Activated T-cell treated with anti-CD3 and anti-CD28 coated beads, Interleukin-2, amount 50 U/mL, for 24 hours (primary cell): ENCODE measurements at places on chromosomes 1 and 21.

GRCh38 chr1:244305776-244306341 lies 145.8 kb downstream of the ADSS2 start:
- no peaks in the 10 kb centered on the region for H3K36me3 ChIP-seq
- H3K4me1 ChIP-seq: no peaks in the 10 kb centered on the region
- no peak overlapping the region for H3K27ac ChIP-seq
- H3K27me3 ChIP-seq: no peaks in the 10 kb centered on the region
- no peak for DNase-seq
- no peak overlapping the region for H3K4me3 ChIP-seq

DNA sequence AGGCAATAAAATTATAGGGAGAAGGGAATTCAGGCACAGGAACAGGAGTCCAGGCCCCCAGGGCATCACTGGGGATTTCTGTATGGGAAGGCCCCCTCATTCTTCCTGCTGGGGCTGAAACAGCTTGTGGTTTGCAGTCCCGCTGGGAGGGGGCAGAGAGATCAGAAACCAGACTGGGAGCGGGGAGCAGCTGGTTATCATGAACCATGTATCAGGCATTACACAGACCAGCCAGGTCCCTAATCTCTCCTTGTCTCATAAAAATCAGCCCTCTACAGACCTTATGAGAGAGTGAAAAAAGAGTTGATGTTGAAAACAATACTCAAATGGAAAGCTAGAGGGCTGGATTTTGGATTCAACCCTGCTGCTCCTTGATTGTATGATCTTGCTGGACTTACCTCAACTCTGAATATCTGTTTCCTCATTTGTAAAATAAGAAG lies 93.4 kb upstream of the F3 start:
- H3K27ac ChIP-seq: no peak overlapping the region
- H3K36me3 ChIP-seq: no peaks in the 10 kb centered on the region
- H3K4me3 ChIP-seq: no peak overlapping the region
- no peaks in the 10 kb centered on the region for H3K4me1 ChIP-seq
- no peak for DNase-seq

- peaks cover 3% of the 10 kb centered on the region for H3K27me3 ChIP-seq
- peak overlapping the region; percentile 23 for H3K27ac ChIP-seq
- no peak overlapping the region for H3K4me3 ChIP-seq
- H3K36me3 ChIP-seq: no peaks in the 10 kb centered on the region
These were observed 20.8 kb downstream of the KCNJ15 start for GRCh38 chr21:38277501-38278131.

- H3K4me3 ChIP-seq: no peak overlapping the region
- no peaks in the 10 kb centered on the region for H3K36me3 ChIP-seq
These were observed 12.2 kb upstream of the CLSTN1 start for GRCh38 chr1:9835758-9836631.

DNA sequence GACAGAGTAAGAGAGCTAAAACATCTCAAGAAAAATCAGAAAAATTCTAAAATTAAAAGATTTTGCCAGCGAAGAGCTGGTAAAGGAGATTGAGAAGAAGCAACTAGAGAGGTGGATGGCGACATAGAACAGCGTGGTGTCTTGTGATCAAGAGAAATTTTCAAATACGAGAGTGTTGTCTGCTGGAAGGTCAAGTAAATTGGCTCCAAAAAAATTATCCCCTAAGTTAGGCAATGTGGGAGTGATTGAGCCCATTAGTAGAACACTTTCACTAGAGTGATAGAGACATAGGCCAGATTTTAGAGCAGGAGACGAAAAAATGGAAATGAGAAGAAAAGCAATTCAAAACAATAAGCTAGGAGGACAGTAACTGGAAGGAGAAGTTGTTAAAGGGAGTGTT lies 94.3 kb upstream of the MPC2 start:
- H3K4me3 ChIP-seq: no peak overlapping the region
- H3K4me1 ChIP-seq: no peaks in the 10 kb centered on the region
- no peak overlapping the region for H3K27ac ChIP-seq
- H3K27me3 ChIP-seq: no peaks in the 10 kb centered on the region

DNA sequence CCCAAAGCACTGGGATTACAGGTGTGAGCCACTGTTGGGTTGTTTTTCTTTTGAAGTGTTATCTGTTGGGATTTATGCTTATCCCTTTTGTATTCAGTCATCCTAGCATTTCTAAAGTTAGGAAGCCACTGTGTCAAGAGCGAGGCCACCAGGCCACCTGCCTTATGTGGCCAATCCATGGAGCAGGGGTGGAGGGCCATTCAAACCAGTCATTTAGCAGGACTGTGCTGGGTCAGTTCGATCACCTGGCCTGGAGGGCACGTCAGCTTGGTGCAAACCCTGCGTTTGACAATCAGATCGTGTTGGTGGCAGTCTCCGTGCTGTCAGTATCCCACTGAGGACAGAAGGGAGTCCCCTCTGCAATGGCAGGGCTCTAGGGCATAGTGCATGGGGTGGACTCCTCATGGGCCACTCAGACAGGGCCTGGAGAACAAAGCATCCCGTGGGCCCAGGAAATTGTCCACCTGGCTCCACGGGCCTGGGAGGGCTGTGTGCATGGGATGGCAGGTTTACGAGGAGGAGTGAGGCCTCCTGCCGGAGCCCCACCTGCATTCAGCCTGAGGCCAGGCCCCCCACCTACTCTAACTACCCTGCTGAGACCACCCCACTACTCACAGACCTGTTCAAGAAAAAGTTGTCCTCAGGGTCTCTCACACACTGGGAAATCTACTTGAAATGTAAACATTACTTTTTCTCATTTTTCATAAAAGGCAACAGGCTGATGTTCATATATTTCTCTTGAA lies 242.3 kb downstream of the SDCCAG8 start:
- no peak for DNase-seq
- H3K4me1 ChIP-seq: no peaks in the 10 kb centered on the region
- peak overlapping the region; percentile 6 for H3K27ac ChIP-seq
- H3K4me3 ChIP-seq: no peak overlapping the region
- no peaks in the 10 kb centered on the region for H3K27me3 ChIP-seq
- peaks cover 48% of the 10 kb centered on the region for H3K36me3 ChIP-seq

DNA sequence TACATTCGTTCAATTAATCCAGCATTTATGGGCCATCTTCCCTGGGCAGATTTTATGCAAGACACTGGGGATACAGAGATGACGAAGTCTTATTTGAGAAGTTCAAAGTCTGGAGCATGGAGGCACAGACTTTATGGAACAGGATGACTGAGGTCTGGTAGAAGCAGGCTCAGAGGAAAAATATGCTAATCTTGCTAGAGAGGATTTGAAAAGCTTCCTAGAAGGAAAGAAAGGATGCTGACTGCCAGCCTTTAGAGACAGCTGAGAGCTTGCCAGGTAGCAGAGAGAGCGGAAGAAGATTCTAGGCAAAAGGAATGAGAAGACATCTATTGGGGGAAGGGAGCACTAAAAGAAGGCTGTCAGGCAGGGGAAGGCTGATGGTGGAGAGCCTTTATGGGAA lies 75.5 kb upstream of the ATP5PO start:
- DNase-seq: no peak
- H3K36me3 ChIP-seq: no peaks in the 10 kb centered on the region
- no peak overlapping the region for H3K4me3 ChIP-seq

DNA sequence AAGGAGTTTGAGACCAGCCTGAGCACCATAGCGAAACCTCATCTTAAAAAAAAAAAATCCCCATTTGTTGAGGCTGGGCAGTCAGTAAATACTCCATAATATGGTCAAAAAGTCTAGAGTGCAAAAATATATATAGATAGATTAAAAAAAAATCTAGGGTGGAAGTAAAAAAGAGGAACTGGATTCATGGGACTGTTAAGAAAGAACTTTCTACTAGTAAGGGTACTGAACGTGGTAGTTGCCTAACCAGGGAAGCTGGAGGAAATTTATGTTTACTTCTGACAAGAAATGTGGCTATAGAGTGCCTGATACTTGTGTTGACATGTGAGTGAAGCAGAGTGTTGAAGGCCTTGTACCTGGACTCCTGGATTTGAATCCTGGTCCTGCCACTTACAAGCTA lies 265.9 kb upstream of the FAM78B start:
- H3K4me3 ChIP-seq: no peak overlapping the region
- peaks cover 7% of the 10 kb centered on the region for H3K27me3 ChIP-seq
- H3K4me1 ChIP-seq: no peaks in the 10 kb centered on the region

DNA sequence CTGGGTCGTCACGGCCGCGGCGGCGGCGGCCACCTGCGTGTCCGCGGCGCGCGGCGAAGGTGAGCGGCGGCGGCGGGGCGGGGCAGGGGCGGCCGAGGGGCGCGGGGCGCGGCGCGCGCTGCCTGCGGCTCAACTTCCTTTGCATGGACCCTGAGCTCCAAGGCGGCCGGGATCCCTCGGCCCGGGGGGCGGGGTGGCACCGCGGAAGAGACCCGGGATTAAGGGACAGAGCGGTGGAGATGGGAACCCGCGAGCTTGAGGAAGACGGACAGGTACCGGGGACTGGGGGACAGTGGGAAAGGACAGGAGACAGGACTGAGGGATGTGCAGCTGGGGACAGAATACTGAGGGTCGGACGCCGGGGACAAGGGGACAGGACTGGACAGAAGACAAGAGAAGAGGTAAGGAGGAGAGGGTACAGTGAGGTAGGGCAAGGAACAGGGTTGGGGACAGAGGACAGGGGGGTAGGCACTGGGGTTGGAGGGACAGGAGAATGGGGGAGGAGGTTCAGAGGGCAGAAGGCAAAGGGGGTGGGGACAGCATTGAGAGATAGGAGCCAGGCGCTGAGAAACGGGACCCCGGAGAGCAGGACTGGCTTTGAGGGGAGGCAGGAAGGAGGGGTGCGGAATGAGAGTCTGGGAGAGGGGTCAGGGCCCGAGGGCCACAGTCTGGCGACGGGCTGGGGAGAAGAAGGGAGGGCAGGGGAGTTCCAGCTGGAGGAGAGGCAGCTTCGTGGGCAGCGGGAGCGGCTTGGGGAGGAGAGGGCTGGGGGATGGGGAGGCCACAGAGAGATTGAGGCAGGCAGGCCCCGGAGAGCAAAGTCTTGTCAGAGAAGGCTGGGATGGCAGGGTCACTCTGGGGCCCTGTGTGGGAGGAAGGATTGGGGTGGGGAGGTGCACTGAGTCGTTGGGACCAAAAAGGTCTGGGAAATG lies 648 bp downstream of the EPHA8 start:
- no peak for DNase-seq
- H3K36me3 ChIP-seq: no peaks in the 10 kb centered on the region
- peaks cover 4% of the 10 kb centered on the region for H3K4me1 ChIP-seq
- H3K27ac ChIP-seq: no peak overlapping the region
- H3K27me3 ChIP-seq: peaks cover 68% of the 10 kb centered on the region
